ENCODE measurements at places on chromosomes 12 and 14.

DNA sequence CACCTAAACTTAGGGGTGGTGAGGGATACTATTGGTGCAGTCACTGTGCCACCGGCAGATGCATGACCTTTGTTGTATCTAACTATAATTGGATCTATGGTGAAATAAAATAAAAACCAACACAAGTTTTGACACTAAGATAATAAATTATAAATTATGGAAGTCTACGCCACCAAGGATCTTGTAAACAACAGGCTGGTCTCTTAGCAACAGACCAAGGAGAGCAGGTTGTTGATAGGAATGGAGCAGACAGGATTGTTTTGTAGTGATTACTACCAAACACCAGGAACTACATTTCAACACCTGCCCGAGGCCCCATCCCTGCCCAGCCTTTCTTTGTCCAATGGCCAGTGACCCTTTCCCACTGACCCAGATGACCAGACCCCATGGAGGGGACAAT lies 1178.0 kb downstream of the VRK1 start:
- no peak for DNase-seq

DNA sequence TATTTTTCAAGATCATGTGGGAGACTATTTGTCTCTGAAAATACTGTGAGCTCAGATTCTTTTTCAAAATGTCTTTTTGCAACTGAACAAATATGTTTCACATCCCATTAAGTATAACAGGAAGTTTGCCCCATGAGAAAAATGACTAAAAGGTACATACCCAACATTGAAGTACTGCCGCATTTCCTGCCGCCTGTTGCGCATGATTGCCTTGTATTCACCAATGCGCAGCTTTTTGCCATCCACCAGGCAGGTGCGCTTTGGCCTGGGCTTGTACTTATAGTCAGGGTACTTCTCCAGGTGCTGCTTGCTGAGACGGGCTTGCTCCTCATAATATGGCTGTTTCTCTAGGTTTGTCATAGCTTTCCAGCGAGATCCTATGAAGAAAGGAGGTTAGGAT lies 413.2 kb downstream of the SOX5 start:
- no peak for DNase-seq

DNA sequence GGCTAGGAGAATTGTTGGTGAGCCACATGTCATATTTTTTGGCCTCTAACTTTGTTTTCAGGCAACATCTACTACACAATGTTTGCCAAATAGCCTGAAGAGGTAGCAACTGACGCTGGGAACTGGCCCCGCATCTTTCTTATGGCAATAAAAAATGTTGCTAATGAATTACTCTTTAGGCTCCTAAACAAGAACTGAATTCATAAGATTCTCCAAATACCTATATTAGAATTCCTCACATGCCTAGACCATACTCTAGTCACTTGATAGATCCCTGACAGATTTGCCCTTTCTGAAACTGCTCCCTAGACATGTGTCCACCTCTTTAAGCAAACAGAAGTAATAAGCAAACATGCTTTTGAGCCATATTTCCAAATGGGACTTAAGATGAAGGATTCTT lies 209.0 kb upstream of the ATXN7L3B start:
- DNase-seq: no peak

- DNase-seq: peak; percentile 55
These were observed 465 bp downstream of the ADSS1 start for GRCh38 chr14:104724407-104724980.

DNA sequence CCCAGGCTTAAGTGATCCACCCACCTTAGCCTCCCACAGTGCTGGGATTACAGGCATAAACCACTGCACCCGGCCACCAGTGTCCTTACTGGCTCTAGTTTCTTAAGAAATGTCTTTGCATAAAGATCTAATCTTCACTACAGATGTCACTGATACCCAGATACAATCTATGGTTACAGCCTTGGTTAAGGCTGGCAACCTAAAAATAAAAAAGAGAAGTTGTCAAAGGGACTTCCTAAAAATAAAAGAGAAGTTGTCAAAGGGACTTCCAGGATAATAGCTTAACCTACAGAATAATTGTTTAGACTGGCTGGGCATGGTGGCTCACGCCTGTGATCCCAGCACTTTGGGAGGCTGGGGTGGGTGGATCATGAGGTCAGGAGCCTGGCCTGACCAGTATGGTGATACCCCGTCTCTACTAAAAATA lies 27.6 kb downstream of the ETFBKMT start:
- DNase-seq: no peak

DNA sequence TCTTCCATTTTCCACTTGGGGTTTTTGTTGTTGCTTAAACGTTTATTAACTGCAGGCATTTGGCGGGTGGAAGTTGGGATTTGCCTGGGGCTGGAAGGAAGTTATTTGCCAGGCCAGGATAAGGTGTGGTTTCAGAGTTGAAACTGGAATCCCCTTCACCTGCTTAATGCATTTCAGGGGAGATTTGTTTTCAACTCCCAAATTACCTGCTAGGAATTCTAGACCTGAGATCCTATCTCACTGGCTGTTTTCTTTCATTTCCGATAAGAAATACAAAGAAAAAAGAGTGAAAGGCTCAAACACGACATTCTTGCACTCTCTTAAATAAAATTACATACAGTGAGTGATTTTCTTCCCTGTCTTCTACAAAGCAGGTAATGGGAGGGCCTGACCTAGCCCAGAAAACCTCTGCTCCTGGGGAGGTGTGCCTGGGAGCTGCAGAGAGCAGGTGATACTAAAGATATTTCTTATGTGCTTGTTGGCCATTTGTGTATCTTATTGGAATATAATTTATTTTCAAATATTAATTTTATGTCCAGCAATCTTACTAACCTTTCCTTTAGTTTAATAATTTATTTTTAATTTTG lies 278.2 kb downstream of the ZFP36L1 start:
- DNase-seq: no peak

DNA sequence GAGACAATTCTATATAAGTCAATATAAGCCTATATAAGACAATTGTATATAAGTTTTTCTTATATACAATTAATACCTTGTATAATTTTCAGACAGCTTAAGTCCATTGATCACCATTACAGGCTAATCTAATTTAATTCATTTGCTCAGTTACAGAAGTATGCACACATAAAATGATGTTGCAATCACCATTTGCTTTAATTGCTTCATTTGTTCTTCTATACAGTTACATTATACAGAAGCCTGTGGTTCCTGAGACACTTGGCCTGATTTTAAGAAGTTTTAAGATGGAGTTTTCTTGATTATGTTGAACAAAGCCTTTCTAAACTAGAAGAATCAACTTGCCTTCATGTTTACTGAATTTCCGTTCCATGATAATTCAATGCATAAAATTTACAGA lies 314.6 kb upstream of the PDE3A start:
- DNase-seq: no peak

GRCh38 chr14:76056128-76056527 lies 70.6 kb downstream of the IFT43 start:
- no peak for DNase-seq

- peak; percentile 32 for DNase-seq
These were observed 1.1 kb downstream of the LGALS3 start for GRCh38 chr14:55130196-55130550.

DNA sequence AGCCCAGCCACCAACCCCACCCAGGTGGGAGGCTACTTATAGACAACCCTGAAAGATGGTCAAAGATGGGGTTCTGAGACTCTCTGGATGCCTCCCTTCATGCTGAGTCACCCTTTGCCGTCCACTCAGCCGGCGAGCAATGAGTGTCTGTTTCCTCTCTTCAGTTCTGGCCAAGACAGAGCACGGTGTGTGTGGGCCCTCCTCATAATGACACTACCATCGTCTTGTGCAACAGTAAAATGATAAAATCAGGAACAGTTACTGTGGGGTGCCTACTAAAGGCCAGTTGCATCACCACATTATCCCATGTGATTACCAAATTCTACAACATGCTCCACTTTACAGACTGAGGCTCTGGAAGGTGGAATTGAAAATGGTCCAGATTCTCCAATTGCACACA lies 7.0 kb upstream of the BDKRB1 start:
- no peak for DNase-seq

- no peak for DNase-seq
These were observed 9.1 kb upstream of the RESF1 start for GRCh38 chr12:31950088-31950487.

- DNase-seq: no peak
These were observed 132.8 kb upstream of the HIF1A start for GRCh38 chr14:61562321-61563161.

GRCh38 chr12:128813883-128814282 lies 9.9 kb downstream of the SLC15A4 start:
- no peak for DNase-seq

GRCh38 chr12:1917172-1918070 lies 1.0 kb downstream of the CACNA2D4 start:
- no peak for DNase-seq

DNA sequence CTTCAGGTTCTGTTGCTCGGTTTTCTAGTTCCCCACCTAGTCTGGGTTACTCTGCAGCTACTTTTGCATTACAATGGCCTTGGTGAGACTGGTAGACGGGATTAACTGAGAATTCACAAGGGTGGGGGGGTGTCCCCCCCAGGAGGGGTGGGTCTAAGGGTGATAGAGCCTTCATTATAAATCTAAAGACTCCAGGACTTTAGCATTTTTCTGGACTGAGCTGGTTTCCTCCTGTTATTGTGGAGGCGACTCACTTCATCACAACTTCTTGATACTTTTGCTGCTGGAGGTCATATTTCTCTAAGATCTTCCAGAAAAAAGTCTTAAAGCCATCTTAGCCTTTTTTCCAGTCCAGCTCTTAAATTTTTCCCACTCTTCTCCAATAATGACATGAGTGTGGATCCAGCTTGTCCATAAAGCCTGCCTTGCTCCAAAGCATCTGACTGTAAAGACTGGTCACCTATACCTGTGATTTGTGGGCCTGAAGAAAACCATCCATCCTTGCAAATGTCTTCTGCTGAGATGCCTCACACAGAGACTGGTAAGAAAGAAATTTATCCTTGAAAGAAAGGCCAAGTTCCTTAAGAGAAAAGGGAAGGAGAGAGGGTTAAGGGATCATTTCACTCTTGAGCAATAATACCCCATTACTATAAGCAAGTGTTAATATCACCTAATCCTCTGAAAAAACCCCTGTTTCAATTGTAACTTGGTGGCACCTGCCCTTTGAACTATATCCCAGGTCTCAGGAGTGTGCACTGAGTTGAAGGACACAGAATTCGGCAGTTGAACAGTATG lies 19.7 kb upstream of the SLC2A14 start:
- DNase-seq: no peak

DNA sequence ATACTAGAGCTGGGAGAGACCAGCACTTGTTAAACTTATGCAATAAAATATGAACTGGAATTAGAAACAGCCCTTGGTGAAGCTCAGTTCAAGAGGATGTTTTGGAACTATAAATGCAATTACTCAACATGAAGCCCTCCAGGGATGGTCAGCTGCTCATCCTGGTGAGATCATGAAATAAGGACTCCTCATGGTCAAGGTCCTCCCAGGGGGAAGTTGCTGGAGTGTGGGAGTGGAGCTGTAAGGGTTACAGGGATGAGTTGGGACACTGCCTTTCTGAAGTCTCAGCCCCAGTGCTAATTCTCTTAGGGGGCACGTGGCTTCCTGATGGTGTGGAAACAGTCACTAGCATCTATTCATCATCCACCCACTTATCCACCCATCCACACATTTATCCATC lies 301.7 kb upstream of the SFSWAP start:
- DNase-seq: no peak

DNA sequence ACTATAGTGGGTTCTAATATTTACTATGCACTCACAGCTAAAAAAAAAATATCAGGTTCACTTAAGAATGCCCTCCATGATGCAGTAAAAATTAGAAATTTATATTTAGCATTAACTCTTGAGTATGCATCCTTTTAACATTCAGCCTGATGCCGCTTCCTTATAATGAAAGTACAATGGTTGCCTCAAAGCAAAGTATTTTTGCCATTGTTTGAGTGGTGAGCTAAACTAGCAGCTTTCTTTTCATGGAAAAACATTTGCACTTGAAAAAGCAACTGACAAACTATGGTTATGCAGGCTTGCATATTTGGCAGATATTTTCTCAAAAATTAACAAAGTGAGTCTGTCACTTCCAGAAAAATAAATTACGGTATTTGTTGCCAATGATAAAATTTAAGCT lies 188.6 kb downstream of the SLC6A15 start:
- DNase-seq: no peak

DNA sequence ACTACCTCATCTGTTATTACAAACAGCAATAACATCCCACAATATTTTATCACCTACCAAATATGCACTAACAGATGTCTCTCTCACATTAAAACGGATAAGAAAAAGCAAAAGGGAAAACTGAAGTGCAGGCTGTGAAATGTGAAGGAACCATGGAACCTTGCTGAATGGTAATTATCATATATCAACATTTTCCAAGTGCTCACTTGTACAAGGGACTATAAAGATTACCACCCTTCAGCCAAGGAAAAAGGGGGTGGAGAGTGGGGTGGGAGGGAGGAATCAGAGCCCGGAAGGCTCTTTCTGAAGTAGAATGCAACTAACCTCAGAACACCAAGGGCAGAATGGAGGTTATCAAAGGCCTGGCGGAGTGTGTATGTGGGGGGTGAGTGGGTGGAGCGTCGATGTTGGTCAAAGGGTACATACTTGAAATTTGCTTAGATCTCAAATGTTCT lies 1.2 kb downstream of the SNX6 start:
- DNase-seq: no peak

- DNase-seq: no peak
These were observed 6.4 kb downstream of the LTBP2 start for GRCh38 chr14:74605531-74606223.

GRCh38 chr12:53777936-53778644 lies 26.3 kb upstream of the CISTR start:
- DNase-seq: no peak

- DNase-seq: no peak
These were observed 66.8 kb downstream of the GLRX5 start for GRCh38 chr14:95601650-95602049.

DNA sequence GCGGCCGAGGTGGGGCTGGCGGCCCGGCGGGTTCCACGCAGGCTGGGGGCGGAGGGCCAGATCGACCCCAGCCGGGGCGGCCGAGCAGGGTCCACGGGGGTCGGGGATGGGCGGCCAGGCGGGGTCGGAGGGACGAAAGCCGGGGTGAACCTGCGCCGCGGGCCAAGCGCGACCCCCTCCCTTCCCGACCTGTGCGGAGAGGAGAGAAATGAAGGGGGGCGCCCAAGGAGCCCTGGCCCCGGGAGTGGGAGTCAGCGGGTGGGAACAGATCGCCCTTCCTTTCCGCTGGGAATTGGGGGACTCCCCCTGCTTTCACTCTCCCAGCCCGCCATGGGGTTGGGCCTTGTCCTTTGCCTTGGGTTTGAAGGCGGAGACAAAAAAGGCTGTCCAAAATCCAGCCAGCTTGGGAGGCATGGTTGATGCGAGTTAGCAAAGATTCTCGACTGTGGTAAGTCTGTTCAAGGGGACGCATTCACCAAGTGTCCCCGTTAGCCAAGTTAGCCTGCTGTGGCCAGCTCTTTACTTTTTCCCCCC lies 559 bp upstream of the CKAP4 start:
- peak; percentile 75 for DNase-seq

DNA sequence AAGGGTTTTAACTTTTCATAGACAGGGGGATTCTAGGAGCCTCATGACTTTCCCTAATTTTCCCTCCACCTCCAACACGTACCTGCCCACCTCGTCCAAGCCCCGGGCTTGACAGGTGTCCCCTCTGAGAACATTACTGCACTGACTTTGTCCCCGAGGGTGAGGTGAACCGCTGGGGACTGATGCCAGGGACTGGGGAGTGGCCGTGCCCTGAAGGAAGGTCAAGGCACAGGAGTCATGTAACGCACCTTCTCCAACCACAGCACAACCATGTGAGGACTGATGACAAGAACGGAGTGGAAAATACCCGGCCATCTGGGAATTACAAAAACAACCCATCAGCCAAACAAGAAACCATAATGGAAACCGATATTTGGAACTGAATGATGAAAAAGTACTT lies 214.7 kb upstream of the C14orf180 start:
- DNase-seq: no peak

Measured in pancreas (tissue), 10 donors.